ENCODE measurements at places on chromosomes 3 and 15. TPM values are rescaled to one million over a fixed set of nuclear protein-coding genes. Genes with fewer than 3 reads are reported as not detected.

GRCh38 chr3:112894258-112894657 is 47.6 kb upstream of the CD200R1L start:
- DNase-seq: no peak

DNA sequence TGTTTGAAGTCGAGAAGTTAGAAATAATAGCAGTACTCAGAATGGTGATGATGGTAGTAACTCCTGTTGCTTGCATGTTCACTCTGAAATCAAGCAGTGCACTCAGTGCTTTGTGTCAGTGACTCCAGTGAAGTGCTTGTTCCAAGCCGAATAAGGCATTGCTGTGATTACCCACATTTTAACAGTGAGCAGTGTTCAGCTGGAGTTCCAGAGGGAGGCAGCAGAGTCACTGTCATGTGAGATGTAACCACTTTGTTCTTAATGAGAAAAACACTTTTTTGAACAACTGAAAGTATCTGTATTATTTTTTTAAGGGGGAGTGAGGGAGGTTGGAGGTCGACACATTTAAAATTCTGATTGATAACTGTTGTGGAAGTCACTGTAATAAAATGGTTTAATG is 3.7 kb downstream of the MDFIC2 start:
- no peak for DNase-seq

The DLEC1 gene
- total RNA-seq: 1.1 TPM

GRCh38 chr15:94234300-94234699 is 2.9 kb downstream of the MCTP2 start:
- DNase-seq: no peak

GRCh38 chr3:121529308-121529707 is 16.5 kb downstream of the POLQ start:
- DNase-seq: no peak

The TM4SF1 gene
- total RNA-seq: not detected

- no peak for DNase-seq
These were observed 27.2 kb downstream of the EEFSEC start for GRCh38 chr3:128180436-128180835.

The CRABP1 gene
- 803 TPM for total RNA-seq

DNA sequence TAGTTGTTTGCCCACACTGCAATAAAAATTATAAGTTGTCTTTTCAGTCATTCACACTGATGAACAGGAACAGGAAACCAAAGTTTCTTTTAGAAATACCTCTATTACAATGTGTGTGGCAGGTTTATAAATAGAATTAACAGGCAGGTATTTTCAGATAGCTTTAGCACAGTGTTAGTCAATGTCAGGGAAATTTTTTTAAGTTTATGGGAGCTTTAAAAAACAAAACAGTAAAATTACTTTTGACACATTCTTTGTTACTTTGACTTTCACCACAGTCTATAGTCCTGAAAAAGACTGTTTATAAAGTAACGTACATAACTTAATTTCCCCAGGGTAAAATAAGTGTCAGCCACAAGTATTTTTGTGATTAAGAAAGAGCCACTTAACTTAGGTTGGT is 38.1 kb downstream of the SERPINI1 start:
- no peak for DNase-seq

DNA sequence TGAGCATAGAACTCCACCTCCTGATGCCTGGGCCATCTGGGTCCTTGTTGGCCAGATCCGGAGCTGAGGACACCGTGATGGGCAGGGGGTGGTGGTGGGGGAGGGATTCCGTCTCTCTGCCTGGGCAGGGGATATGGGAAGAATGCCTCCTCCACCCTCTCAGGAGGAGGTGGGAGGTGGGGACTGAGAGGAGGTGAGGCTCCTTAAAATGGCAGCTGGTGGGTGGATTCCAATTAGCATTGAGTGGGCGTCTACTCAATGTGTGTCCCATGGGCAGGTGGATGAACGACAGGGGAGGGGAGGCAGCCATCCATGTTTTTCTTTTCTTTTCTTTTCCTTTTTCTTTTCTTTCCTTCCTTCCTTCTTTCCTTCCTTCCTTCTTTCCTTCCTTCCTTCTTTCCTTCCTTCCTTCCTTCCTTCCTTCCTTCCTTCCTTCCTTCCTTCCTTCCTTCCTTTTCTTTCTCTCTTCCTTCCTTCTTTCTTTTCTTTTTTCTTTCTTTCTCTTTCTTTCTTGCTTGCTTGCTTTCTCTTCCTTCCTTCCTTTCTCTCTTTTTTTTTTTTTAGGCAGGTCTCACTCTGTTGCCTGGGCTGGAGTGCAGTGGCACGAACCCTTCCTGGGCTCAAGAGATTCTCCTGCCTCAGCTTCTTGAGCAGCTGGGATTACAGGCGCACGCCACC is 5.0 kb downstream of the SLC28A1 start:
- DNase-seq: no peak

GRCh38 chr15:62440362-62441105 is 275.4 kb upstream of the C2CD4B start:
- no peak for DNase-seq

All from neural crest cell (in vitro differentiated cells).